NCI-H2171 treated with DMSO at 0.1 percent for 48 hours (cell line): ENCODE measurements at places on chromosomes 2 and 18.
A peak's percentile ranks its signal among the peaks of the same experiment; 100 is the strongest.

DNA sequence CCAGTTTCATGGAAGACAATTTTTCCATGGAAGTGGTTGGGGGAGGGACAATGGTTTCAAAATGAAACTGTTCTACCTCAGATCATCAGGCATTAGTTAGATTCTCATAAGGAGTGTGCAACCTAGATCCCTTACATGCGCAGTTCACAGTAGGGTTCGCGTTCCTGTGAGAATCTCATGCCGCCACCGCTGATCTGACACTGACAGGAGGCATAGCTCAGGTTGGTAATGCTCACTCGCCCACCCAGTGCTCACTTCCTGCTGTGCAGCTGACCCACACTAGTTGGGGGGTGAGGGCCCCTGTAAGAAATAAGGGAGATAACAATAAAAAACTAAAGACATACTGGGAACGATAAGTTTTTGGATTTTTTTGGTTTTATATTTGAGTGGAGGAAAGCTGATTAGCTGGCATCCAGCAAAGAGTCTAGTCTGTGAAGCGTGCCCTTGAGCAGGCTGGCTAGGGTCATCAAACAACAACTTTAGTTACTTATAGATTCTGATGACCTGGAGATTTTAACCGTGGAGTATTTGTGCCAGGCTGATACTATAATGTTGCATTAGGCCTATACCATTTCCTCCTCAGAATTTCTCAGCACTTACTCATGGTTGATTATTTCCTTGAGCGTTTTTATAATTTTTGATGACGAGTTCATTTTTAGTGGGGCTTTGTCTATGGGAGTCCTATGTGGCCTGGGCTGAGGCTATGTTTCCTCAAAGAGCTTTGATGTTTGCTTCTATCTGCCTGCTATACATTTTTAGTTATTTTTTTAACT is 6.3 kb upstream of the MCFD2 start:
- DNase-seq: no peak

DNA sequence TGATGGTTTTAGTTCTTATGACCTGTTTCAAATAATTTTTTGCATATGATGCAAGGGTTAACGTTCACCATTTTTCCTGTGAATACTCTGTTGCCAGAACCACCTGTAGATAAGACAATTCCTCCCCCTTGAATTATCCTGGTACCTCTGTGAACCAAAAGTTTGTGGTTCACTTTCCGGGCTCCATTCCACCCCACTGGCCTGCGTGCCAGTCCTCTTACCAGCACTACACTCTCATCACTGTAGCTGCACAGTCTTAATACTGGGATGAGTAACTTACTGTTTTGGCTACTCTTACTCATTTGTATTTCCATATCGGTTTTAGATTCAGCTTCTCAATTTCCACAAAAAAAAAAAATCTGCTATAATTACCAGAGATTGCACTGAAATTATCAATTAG is 34.4 kb downstream of the AFG3L2 start:
- DNase-seq: no peak

DNA sequence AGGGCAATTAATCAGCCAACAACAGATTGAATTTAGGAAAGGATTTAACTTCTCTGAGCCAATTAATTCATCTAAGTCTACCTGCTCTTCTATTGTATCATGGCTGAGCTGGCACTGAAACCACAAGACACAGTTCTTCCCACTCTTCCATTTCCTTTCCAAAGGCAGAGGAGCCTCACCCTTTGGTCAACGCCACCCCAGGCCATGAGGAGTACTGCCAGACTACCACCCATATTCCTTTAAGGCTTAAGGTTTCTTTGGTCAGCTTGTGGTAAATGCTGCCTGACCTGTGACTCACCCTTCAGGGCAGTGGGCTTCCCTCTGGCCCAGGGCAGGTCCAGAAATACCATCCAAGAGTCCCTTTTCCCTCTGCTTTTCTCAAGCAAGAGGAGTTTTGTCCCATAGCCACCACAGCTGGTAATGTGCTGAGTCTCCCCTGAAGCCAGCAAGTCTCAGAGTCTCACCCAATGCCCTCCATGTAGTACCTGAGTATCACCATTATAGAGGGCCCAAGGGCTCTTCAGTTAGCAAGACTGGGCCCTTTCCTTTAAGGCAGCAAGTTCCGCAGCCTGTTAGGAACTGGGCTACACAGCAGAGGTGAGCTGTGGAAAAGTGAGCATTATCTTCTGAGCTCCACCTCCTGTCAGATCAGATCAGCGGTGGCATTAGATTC is 900.5 kb upstream of the CRIM1 start:
- DNase-seq: no peak

DNA sequence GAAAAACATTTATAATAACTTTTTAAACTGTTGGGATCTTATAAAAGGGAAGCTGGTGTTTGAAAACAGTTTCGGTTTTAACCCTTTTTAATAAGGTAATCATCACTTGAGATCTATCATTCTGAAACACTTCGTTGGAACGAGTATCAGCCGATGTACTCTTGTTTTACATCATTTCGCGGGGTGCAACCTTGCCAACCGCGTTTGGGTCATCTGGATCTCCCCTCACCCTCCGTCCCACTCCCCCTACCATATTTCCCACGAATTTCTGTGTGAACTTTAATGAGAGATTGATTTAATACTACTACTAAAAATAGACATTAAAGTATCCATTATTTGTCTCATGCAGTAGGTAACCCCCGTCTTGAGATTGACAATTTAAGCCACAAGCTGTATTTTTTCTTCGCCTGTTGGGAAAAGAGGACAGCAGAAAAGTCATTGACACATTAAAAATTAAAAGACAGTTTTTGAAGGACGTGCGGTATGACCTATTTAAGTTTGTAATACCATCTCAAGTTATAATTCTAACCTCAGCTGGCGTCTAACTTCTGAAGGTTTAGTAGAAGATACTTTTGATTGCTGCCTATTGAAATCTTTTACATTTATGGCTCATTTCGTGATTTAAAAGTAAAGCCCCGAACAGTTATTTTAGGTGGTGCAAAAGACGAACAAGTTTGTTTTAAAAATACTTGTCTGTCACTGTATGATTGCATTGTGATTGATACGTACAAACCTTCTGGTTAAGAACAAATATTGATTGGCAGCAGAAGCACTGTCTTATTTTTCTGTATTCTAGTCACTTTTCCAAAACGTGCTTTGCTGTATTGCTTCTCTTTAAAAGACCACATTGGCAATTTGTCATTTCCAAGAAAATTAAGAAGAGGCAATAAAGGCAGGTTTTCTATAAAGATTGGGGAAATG is 1.5 kb downstream of the CREB1 start:
- peak; percentile 46 for DNase-seq

DNA sequence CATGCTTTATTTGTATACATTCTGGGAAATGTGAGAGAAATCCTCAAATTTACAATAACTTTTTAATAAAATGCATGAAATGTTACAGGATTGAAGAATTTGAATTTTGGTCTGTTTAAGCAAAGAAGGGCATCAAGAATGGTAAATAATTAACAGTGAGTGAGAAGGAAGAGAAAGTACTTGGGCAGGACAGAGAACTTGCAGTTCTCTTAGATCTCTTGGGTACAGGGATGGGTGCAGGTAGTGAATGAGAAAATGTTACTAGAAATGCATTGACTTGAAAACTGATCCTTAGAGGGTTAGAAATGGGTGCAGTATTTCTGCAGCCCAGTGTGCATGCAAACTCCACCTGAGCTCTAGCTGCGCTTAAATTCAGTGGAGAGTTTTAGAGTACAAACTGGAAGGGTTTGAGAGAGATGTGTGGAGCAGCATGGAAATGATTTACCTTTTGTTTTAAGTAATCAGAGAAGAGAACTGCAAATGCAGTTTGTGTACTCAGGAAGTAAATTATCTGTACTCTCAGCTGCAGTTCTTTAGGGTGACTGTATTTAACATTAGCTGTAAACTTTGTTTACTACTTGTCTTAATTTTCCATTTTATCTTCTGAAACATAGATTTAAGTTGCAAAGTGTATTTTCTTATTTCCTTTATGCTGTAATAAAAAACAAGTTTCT is 51.0 kb upstream of the RAB27B start:
- DNase-seq: no peak

- no peak for DNase-seq
Observed at GRCh38 chr2:203022751-203023150, 8.1 kb downstream of the NBEAL1 start.

- DNase-seq: no peak
Observed at GRCh38 chr2:20992201-20992711, 51.6 kb downstream of the APOB start.
